ENCODE measurements at places on chromosomes 12 and 14. TPM values are rescaled to one million over a fixed set of nuclear protein-coding genes. Genes with fewer than 3 reads are reported as not detected.

- DNase-seq: no peak
Observed at GRCh38 chr14:64518229-64518628, 13.7 kb downstream of the ZBTB1 start.

DNA sequence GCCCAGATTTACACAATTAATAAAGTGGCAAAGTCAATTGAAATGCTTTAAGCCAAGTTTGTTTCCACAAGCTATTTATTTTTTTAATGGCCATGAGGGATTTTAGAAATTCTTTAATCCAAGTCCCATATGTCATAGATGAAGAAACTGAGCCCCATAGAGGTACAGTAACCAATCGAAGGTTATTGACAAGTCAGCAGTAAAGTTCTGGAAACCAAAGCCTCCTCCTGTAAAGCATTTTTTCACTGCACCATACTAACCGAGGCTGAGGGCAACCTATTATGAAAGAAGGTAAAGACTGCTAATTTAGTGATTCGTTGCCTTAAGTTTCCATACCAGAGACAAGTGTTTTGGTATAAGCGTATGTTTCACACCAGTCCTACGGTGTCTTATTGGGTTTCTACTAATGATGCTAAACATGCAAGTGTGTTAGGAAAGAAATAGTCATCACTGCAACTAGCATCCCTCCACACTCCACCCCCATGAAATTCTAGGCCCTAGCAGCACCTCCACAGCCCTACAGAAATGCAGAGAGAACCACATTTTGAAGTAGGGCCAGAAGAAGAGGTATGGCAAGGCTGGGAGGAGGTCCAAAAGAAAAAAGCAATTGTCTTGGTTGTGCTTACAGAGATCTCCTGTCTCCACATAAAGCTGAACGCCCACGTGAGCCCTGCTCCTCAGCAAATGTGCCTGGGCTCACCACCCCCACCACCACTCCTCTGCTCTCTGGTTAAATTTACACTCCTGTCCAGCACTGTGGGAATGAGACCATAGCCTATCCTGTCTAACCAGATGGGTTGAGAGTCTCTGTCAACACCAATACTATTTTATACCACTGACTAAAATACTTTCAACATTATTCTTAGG, 271.1 kb upstream of the G2E3 start:
- DNase-seq: no peak

DNA sequence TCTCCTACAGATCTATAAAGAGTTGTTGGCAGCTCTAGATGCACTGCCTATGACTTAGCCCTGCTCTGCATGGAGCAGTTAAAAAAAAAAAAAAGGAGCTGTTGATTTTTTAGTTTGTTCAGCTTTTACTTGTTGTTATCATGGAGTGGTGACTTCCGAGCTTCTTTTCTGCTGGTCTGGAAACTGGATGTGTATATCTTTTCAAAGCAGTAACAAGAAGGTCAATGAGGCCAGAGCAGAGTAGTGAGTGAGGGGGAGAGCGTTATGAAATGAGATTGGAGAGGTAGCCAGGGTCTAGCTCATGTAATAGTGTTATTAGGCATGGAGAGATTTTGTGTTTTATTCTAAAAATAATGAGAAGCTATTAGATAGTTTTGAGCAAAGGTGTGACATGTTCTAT, 13.2 kb upstream of the TUBA1B start:
- DNase-seq: no peak

The TSHR gene
- not detected for total RNA-seq
